Stimulated activated CD4-positive, alpha-beta T cell treated with anti-CD3 and anti-CD28 coated beads, Interleukin-12 subunit alpha, Interleukin-12 subunit beta, amount 100 ng/mL, for 48 hours (primary cell): ENCODE measurements at places on chromosomes 5 and 9.

DNA sequence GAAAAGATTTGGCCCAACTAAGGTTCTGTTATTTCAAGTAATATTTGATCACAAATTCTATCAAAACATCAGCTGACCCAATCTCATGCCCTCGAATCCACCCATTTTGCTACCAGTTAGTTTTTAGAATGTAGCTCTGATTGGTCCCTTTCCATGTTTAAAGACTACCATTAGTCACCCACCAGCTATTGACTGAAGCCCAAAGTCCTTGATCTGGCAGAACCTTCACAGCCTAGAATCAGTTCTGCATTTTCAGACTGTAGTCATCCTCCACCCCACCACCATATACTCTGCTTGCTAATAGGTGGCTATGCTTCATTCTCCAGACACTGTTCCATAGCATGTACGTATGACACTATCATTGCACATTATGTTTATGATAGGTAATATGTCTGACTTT, 182.2 kb upstream of the TARS1 start:
- no peak for DNase-seq

DNA sequence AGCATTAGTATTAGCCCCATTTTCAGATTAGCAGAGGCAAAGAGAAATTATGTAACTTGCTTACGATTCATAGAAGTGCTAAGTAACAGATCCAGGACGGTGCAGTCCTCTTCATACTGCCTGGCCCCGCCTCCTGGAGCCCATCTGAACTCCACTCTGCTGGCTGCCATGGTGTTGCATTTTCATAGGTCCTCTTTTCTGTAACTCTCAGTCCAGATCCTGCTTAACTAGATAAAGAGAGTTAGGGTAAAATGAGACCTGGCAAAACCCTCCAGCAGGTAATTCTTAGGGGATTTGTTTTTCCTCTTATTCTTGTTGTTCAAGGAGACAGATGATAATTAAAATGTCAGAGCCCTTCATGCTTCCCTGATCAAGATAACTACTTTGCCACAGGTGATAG, 135.1 kb upstream of the EFNA5 start:
- no peak for DNase-seq

DNA sequence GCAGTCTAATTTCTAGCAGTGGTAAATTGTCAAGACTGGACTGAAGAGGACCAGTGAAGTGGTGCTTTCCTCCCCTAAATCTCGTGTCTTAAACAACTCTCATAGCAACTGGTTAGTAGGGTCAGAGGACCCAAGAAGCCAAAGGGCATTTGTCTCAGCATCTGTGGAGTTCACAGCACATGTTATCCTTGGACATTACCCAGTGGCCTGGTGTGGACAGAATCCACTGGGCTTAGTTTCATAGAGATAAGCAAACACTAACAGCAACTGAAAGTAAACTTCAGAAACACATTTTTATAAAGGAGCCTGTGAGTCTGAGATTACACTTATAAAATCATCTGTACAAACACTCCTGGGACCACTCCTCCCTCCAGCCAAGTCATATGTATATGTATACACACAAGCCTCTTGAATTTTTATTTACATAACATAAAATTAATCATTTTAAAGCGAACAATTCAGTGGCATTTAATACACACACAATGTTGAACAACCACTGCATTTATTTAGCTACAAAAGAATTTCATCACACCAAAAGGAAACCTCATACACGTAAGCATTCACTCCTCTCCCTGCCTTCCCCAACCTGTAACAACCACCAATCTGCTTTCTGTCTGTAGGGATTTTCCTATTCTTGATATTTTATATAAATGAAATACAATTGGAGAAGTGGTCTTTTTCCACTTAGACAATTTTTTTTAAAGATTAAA, 457.8 kb downstream of the RASEF start:
- DNase-seq, result no peak

GRCh38 chr5:166883016-166883415, 1408.4 kb upstream of the WWC1 start:
- no peak for DNase-seq

DNA sequence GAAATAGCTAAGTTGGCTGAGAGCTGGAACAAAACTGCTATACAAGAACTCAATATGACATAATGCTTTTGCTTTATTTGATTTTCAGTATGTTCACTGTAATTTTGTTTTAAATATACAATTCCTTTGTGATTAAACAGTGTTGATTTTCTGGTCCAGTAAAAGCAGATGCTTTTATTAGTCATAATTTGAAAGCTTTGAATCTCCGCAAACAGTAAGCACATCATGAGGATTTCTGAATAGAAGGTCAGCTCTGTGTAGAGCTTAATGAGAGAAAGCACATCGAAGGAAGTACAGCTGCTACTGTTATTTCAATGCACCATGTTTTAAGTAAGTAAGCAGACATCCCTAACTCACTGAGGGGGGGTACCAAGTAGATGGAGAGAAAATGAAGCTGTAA, 701.3 kb upstream of the ACO1 start:
- DNase-seq, result no peak

GRCh38 chr5:149271195-149271715, 404 bp upstream of the AFAP1L1 start:
- DNase-seq, result no peak

DNA sequence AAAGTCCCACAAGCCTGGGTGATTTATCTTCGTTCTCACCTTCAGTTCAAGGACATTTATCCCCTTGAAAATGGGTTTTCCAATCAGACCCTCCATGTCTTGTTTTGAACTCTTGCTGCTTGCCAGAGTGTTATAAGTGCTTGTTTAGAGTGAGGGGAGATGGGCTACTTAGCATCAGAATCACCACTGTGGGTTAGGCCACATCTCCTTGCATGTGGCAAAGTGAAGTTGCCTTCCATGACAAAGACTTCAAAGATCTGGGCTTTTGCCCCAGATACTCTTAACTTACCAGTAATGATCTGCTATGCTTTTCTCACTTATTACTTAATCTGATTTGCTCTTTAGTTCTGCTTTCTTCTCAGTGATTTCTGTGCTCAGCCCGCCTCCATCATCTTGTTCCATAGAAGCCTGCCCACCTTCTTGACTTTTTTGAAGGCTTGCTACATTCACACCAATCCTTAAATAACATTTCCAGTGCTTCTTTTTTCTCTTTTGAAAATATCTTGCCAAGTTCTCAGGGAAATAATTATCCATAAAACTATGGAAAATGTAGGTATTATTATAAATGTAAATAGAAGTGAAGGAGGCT, 39.0 kb downstream of the GPR21 start:
- DNase-seq, result no peak

- DNase-seq, result peak; percentile 22
These were observed at the start of gene PCDH12 for GRCh38 chr5:141958113-141958512. Gene PCDH12 (minus strand): TSS chr5:141958202. CDS start chr5:141957851, 351 bp downstream.

DNA sequence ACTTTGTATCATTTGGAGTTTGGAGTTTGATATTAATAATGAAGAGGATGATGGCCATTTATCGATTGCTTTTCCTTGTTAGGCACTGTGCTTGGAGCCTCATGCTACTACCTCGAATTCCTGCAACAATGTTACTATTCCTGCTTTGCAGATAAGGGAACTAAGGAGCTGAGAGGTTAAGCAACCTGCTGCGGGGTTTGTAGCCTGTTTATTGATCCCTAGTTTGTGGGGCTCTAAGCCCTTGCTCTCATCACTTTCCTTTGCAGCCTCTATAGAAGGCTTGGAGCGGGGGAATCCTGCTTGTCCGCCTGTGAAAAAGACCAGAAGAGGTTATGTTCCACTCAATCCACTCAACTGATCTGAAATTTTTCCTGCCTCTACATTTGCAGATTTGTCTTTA, 15.8 kb downstream of the ARHGEF28 start:
- DNase-seq, result no peak

- no peak for DNase-seq
These were observed 118.2 kb downstream of the KLHL3 start for GRCh38 chr5:137617528-137618205.

DNA sequence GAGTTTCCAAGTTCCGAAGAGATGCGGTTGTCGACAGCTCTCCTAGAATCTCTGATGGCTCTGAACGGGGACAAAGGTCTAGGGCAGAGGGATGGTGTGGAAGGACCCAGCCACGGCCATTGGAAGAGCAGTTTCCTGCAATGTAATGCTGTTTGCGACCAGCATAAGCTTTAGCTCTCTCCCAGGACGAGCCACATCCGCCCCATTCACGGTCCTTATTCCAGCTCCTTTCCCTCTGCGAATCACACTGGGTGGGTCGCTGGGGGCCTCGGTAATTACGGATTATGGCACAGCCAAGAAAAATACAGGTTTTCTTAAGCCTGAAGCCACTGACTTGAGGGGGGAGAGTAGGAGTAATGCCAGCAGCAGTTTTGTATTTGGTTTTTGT, 22.7 kb downstream of the ANXA2R start:
- DNase-seq, result no peak

DNA sequence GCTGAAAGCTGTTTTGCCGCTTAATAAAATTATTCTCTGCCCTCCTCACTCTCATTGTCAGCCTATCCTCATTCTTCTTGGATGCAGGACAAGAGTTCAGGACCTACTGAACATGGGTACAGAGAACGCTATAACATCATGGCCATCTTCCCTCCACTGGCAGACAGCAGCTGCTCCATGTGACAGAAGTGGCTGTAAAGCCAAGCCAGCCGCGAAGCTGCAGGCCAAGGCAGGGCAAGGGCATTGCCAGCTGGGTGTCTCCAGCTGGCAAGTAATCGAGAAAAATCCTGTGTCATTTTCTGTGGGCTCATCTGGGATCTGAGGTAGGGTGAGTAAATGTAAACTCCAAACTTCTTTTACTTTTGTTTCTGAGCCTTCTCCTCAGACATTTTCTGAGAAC, 84.8 kb downstream of the SLC25A46 start:
- DNase-seq, result no peak

DNA sequence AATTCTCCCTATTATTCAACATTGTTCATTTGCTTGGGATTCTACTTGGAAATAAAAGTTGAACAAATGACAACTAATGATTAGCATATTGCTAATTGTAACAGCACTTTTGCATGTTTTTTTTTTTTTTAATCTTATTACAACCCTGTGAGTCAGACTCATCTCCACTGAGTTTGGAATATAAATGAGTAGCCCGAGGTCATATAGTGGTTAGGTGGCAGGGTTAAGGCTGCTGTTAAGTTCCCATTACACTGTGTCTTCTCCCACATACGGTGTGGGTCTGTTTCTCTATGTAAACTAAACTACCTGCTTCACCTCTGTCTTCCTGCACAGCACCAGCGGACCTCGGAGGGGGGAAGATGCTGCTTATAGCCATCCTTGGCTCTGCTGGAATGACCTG, 92.4 kb downstream of the EQTN start:
- no peak for DNase-seq

- DNase-seq, result no peak
These were observed 207.0 kb upstream of the PANK3 start for GRCh38 chr5:168786147-168786546.

- no peak for DNase-seq
These were observed 52.4 kb downstream of the MEF2C start for GRCh38 chr5:88830567-88830966.

DNA sequence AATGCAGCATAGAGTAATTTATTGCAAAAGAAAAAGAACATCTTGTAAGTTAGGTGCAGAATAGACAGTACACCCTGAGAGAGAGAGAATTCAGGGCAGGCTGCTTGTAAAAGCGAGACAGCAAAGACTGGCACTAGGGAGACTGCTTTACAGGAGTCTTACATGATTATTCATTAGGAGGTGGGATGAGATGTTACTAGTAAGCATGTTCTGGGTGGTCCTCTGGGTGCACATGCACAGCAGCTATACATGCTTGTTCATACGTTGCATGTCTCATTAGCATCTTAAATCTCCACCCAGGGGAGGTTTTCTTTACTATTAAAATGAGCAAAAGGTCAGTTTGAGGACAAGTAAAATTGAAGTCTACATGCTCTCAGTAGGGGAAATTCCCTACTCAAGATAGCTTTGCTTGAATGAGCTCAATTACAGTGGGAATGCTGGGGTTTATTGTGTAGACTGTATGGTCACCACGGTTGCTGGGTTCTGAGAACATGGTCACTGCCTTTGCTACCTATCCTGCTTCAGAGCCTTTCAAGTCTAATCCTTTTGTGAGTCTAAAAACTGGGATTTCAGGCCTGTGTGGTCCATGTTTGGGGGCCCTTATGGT, 60.6 kb downstream of the RGS7BP start:
- DNase-seq, result no peak

- no peak for DNase-seq
These were observed 53.7 kb downstream of the PRRC2B start for GRCh38 chr9:131447600-131447999.

GRCh38 chr9:133864011-133864410, 125.9 kb upstream of the SARDH start:
- no peak for DNase-seq

DNA sequence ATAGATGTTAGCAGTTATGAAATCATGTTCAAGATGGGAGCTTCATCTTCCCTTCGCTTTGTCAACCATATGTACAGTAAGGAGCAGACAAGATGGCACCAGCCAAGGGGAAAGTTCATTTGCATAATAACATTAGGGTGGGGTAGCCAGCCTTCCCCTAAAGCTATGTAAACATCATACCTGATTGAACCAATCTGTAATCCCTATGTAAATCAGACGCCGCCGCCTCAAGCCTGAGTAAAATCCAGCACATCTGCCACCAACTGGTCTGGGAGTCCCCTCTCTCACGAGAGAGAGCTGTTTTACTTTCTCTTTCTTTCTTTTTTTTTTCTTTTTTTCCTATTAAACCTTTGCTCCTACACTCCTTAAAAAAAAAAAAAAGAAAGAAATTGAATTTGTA, 30.8 kb upstream of the REEP2 start:
- no peak for DNase-seq

DNA sequence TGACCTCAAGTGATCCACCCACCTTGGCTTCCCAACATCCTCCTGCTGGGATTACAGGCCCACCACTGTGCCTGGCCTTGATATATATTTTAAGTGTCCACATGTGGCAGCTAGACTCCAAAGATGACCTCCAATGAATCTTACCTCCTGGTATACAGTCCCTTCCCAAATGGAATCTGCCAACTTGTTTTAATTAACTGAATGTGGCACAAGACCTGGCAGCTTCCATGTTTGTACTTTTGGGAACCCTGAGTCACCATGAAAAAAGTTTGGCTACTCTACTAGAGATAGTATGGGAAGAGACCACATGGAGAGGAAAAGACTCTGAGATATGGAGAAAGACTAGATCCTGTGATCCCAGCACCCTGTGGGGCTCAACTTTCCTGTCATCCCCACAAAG, 42.5 kb downstream of the CCL28 start:
- no peak for DNase-seq

GRCh38 chr5:15560421-15560820, 60.4 kb downstream of the FBXL7 start:
- DNase-seq, result no peak

DNA sequence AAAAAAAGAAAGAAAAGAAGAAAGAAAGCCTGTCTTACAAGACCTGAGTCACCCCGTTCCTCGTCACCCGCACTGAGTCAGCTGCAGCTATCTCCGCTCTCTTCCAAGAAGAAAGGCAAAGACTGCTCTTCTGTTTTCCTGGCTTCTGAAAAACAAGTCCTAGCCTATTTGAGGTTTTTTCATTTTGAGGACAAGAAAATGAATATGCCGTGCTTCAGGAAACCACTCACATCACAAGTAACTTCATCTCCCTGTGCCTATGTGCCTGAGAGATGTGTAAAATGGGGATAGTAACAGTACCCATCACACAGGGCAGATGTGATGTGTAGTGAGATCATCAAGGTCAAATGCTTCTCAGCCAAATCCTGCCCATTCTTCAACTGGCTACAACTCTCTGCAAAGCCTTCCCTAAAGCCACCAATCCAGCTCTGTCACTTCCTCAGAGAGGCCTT, 78.4 kb downstream of the GLDC start:
- DNase-seq, result peak; percentile 13

GRCh38 chr5:76153271-76153670, 70.1 kb downstream of the SV2C start:
- DNase-seq, result no peak
